8988T (cell line): ENCODE measurements at places on chromosomes 16 and 17.
A peak's percentile ranks its signal among the peaks of the same experiment; 100 is the strongest.

GRCh38 chr17:63250830-63251229, 195.3 kb downstream of the CYB561 start:
- no peak for DNase-seq

GRCh38 chr16:31243734-31244670, 15.8 kb upstream of the ITGAM start:
- no peak for DNase-seq

- DNase-seq = no peak
These were observed 4.8 kb downstream of the LGALS3BP start for GRCh38 chr17:78974635-78975591.

DNA sequence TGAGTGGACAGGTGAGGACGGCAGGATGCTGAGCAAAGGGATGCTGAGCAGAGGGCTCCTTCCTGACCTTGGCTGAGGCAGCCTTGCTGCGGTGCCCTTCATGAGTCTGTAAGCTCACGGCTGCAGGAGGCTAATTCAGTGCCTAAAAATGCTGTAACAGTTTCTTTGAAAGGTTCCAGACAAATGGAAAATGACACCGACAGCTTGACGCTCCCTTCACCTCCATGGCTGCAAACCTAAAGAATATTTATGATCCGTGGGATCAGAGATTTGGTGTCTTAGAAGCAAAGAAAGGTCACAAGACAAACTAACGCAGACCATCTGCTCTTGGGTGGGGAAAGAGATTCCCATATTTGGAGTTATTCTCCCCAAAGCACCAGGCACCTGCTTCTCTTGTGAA, 28.0 kb downstream of the TOM1L2 start:
- no peak for DNase-seq

DNA sequence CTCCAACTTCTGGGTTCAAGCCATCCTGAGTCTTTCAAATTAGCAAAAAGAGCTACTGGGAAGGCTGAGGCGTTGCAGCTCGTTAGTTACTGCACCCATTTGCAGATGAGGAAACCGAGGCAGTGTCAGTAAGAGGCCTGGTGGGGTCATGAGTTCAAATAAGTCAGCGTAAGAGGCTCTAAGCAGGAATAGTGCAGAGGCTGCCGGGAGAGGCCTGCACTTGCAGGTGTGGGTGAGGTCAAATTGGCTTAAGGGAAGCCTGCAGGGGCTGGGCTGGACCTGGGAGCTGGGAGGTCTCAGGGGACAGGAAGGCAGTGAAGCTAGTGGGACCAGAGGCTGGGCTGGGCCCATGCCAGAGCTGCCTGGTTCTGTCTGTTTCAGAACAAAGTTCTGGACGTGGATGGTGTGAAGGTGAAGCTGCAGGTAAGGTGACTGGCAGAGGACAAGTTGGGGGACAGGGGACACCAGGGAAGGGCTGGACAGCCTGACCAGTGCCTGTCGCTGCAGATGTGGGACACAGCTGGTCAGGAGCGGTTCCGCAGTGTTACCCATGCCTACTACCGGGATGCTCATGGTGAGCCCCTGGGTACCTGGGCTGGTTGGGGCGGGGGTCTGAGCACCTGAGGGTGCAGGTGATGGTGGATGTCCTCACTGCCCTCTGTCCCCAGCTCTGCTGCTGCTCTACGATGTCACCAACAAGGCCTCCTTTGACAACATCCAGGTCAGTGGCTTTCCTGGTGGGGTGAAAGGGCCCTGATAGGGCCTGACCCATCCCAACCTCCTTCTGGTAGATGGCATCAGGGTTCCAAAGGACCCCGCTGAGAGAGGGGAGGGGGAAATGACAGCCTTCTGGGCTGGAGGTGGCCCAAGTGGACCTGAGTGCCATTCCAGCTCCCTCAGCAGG, 3.0 kb downstream of the RAB26 start:
- no peak for DNase-seq

- peak; percentile 27 for DNase-seq
These were observed 12.7 kb downstream of the MMP15 start for GRCh38 chr16:58038219-58038641.

- no peak for DNase-seq
These were observed 148.2 kb downstream of the C16orf78 start for GRCh38 chr16:49521734-49522325.

- no peak for DNase-seq
These were observed 63.9 kb downstream of the BANP start for GRCh38 chr16:88014954-88015805.

GRCh38 chr16:63385714-63386432, 1349.6 kb upstream of the CDH8 start:
- no peak for DNase-seq

DNA sequence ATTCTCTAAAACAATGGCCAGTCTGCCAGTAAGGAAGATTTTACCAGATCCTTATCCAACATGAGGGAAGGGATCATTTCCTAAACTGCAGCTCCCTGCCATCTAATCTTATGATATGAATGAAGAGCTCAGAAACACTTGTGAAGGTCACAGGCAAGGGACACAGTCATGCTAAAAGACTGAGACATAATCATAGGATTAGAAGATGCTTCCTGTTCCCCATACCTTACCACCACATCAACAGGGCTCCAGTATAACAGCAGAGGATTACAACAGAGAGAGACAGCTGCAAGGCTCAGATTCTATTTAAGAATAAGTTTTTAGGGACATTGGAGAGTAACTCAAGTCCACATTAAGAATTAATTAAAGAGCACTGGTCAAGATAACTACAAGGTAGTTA, 93.3 kb downstream of the BRIP1 start:
- no peak for DNase-seq

- no peak for DNase-seq
These were observed 12.5 kb downstream of the RGS11 start for GRCh38 chr16:263182-263774.

DNA sequence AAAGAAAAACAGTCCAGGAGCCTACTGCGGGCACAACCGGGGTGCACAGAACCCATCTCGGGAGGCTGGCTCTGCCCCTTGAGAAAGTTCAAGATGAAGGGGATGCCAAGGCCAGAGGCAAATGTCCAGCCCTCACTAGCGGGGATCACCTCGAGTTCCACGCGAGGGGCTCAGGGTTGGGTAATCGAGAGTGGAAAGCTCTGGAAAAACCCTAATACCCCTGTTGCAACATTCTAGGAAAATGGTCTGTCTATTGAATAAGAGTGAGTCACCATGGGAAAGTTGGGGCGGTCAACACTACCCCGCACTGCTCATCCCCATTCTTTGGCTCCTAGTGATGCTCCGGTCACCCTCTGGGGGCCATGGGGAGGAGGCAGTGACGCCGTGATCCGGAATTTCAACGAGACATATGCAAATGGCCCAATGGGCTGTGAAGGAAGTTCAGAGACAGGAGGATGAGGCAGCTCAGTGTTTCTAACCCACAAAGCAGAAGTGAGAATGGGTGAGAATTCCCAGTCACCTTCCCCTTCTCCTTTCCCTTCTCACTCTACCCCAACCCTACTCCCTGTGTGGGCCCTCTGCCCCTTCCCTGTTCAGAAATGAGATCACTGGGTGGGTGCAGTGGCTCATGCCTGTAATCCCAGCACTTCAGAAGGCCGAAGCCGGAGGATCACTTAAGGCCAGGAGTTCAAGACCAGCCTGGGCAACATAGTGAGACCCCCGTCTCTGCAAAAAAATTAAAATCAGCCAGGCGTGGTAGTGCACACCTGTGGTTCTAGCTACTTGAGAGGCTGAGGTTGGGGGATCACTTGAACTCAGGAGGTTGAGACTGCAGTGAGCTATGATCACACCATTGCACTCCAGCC, 22.4 kb downstream of the SOCS3 start:
- no peak for DNase-seq

GRCh38 chr16:2529061-2529931, 1.9 kb downstream of the CEMP1 start:
- DNase-seq = peak; percentile 61

GRCh38 chr16:75733305-75734211, 7.3 kb upstream of the CPHXL start:
- DNase-seq = no peak

DNA sequence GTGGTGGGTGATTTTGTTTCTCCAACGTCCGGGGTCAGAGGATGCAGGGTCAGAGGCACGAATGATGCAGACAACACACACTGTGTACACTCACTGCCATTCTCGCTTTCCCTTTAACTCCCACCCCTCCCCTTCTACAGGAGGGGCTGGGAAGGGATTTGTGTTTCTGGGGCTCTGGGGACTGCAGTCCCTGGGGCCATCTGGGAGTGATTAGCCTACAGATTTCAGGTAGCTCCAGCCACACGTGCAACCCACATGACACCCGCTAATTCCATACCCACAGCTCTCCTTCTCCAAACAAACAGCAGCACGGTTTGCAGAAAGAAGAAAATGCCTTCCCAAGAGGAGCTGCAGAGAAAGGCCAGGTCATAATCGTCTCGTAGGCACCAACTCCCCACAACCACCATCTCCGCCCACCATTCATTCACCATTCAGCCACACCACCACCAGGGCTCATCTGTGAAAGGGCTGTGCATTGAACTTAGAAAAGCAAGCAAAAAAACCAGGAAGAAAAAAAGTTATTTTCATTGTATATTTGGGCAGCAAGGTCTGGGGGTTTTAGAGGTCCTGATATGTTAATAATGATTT, 9.4 kb upstream of the SOX9 start:
- DNase-seq = no peak

DNA sequence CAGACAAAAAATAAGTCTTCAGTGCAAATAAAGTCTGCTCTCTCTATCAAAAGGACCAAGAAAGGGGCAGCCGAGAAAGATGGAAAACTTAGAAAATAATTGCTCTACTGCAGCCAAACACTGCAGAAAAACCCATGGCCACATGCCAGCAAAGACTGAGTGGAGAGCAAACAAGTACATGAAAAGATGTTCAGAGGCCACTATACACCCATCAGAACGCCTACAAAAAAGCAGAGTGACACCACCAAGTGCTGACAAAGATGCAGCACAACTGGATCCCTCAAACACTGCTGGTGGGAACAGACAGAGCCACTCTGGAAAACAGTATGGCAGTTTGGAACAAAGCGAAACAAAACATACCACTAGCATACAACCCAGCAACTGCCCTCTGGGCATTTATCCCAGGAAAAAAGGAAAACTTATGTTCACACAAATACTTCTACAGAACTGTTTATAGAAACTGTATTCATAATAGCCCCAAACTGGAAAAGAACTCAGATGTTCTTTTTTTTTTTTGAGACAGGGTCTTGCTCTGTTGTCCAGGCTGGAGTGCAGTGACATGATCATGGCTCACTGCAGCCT, 36.7 kb downstream of the KIAA0753 start:
- no peak for DNase-seq

- DNase-seq = no peak
These were observed 19.4 kb downstream of the GGA3 start for GRCh38 chr17:75241996-75242460.

- DNase-seq = no peak
These were observed 167.5 kb downstream of the UTP18 start for GRCh38 chr17:51427856-51428255.

GRCh38 chr17:78910497-78911284, 7.7 kb upstream of the CEP295NL start:
- no peak for DNase-seq

GRCh38 chr16:19785081-19785480, 67.0 kb downstream of the IQCK start:
- no peak for DNase-seq
